ENCODE measurements at places on chromosomes 6 and 20. TPM values are rescaled to one million over a fixed set of nuclear protein-coding genes. Genes with fewer than 3 reads are reported as not detected.
A peak's percentile ranks its signal among the peaks of the same experiment; 100 is the strongest.

Gene TRIM39
- 6.7 TPM for total RNA-seq

Gene BPIFB4
- not detected for total RNA-seq

Gene ADGB
- not detected for total RNA-seq

Gene CD83
- total RNA-seq: 14.9 TPM

Gene PFDN4
- 200 TPM for total RNA-seq

Gene ZDHHC14
- total RNA-seq: 1.6 TPM

Gene NPBWR2
- total RNA-seq: not detected

Gene GINS1
- 31.0 TPM for total RNA-seq

Gene MLN
- total RNA-seq: not detected

Gene B3GAT2
- total RNA-seq: not detected

DNA sequence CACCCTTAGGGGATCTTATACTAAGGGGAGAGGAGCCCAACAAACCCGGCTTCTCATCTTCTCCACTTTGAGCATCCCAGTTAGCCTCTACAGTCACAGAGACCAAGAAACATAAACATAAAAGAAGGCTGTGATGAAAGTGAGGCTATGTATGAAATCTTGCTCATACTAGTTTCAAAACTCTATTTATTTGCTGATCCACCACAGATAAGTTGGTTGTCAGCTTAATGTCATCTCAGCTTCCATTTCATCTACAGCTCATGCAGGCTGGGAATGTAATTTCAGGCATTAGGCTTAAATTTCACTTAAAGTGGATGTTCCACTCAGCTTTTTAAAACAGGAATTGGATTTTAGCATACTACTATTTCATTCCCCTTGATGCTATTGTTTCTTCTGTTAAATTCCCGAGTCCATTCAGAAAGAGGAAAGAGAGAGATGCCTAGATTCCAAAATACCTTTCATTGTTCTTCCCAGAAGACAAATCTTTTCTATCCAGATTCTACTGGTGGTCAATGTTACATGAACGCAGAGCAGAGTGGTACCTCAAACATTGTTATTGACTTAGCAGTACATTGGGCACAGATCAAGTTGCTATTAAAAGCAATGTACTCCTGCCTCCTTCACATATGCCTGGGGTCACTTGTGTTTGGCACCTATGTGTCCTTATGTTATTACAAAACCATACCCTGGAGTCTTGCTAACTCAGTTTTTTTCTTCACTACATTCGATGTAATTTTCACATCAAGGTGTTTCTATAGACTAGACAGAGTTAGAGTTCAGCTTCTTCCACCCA, 149.0 kb downstream of the HACE1 start:
- DNase-seq: peak; percentile 9

GRCh38 chr20:1184638-1185315, at the start of gene TMEM74B:
TSS of gene TMEM74B (minus strand) at chr20:1184981. CDS start at chr20:1183801, 1,180 bp downstream.
- no peak for DNase-seq

DNA sequence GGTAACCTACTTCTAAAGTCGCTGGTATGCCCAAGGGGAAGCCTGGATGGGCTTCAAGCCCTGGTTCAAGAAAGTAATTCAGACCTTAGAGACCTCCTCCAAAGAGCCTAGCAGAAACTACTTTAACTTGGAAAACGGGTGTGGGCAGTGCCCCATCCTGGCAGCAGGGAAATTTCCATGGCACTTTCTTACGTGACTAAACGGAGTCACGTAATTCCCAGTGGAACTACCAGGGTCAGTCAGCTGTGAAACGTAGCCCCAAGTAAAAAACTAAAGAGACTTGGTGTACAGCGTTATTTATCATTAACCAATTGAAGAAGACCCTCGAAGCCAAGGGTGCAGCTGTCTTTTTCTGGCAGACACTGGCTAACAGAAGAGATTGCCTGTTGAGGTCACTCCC, 114.0 kb downstream of the RCAN2 start:
- DNase-seq: peak; percentile 3

DNA sequence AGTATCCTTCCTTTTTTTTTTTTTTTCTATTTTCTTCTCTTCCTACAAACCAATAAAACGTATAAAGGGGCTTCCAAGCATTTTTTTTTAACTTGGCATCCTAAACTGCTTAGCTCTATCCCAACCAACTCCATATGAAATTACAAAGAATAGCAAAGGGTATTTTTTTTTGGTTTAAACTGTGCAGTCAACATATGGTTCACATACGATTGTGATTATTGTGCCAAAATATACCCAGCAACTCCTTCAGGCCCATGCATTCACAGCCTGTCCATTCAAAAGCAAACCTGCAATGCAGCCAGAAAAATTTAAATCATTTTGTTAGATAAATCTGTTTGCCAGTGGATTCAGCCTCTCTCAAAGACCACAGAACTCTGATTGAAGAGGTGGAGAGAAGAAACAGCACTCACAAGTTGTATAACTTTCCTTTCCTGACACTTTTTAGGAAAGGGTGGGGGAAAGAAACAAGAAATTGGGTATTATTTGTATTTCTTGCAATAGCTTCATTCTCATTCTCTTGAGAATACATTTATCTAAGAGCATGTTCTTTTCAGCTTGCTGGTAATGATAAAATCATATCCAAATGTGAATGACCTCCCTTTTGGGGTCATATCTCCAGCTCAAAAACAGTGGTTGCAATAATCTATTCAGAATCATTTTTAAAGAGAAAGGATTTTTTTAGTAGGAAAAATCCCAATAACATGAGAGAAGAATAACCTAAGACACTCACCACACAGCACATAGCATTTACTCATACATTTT, 701.3 kb upstream of the CHD6 start:
- DNase-seq: no peak

- DNase-seq: no peak
These were observed 40.5 kb downstream of the METTL24 start for GRCh38 chr6:110317646-110318045.

GRCh38 chr6:24822696-24823095, 24.0 kb upstream of the ARMH2 start:
- no peak for DNase-seq

- peak; percentile 19 for DNase-seq
These were observed 29.9 kb downstream of the MKKS start for GRCh38 chr20:10404023-10404628.

DNA sequence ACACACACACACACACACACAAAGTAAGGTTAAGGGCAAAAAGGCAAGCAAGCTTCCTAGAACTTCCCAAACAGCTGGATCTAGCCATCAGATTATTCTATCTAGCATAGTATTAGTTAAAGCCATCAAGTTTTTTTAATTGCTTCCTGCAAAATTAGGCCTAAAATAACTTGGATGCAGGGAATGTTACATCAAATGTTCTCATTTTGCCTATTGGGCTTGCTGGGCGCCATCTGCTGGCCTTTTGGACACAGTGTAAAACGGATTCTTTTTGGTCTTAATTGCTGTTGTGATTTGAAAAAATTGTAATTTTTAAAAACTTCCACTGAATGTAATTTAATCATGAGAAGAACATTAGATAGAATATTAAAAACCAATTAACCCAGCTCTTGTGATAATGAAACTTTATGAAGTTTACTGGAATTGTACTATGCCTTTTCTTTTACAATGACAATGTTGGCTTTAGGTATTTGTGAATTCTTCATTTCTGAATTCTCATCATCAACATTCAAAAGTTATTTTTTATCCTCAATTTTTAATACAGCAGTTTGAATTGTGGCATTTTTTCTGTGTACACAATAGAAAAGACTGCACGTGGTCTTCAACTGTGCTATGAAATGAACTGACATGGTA, 6.8 kb downstream of the MKKS start:
- DNase-seq: peak; percentile 77

DNA sequence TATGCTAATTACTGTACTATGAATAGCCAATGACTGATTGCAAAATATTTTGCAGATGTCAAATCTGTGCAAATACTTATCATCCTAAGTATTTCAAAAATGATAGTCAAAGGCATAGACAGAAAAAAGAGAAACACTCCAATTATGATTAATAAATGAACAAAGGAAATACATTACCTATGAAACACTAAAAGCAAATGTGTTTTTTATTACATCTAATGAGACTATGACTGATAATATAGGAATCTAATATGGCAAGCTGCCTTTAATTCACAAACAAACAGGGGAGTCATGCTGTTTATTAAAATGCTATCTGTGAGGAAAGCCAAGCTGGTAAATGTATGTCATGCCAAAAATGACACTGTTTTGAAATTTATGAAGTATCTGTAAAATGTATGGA, 713.2 kb upstream of the NRSN1 start:
- DNase-seq: no peak

- peak; percentile 19 for DNase-seq
These were observed 262.7 kb upstream of the BMP2 start for GRCh38 chr20:6504826-6505225.

DNA sequence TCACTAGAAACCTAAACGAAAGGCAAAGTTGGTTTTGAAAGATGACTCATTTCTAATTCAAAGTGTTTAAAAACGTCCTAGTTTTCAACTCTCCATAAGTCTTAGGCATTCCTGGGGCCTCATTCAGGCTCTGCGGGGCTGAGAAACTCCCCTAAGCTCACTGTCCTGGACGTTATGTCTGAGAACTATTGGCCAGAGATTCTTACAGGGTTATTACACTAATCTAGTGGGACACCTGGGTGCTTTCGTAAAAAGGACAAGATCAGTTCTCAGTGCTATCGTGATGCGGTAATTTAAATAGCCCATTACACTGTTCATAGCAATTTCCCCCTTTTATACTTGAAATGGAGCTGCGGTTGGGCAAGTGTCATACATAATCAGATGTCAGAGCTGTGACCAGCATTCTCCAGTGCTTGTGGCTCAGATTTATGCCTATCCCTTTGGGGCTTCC, 280.9 kb downstream of the QKI start:
- DNase-seq: peak; percentile 21

DNA sequence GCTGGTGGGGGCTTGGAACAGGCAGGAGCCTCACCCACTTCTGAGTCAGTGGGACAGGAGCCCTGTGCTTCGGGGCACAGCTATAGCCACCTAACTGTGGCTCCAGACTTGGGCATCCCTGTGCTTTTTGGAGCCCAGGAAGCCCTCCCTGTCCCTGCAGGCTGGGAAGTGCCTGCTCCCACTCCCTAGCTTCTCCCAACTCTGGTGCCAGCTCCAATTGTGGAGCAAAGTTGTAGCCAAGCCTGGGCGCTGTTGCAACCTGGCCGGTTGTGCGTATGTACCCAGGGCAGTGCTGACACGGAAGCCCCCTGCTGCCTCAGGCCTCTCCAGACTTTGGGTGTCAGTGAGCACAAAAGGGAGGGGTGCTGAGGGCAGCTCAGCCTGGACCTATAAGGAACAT, 601.7 kb upstream of the GJE1 start:
- no peak for DNase-seq

GRCh38 chr6:150413781-150414281, 45.0 kb downstream of the IYD start:
- DNase-seq: no peak

GRCh38 chr6:47086051-47086770, 44.1 kb upstream of the ADGRF1 start:
- no peak for DNase-seq

- no peak for DNase-seq
These were observed 24.7 kb downstream of the SYTL3 start for GRCh38 chr6:158674342-158675131.

GRCh38 chr20:58824843-58825242, 25.9 kb downstream of the GNAS-AS1 start:
- no peak for DNase-seq

- DNase-seq: peak; percentile 78
These were observed 29.7 kb downstream of the RREB1 start for GRCh38 chr6:7137335-7138045.

DNA sequence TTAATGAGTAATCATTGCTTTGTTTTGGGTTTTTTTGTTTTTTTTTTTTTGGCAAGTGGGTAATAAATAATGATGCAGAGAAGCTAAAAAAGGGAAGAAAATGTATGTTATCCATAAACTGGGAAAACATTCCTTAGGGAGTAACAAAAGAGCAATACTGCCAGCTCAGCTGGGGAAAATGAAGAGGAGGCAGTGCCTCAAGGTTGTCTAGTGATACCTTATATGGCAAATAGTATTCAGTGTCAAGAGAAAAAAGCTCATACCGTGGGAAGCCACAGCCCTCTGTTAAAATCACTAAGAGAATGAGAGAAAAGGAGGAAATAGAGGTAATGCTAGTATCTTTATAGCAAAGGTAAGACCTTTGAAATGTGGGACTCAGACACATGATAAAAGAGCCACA, 47.1 kb upstream of the SMLR1 start:
- DNase-seq: no peak

DNA sequence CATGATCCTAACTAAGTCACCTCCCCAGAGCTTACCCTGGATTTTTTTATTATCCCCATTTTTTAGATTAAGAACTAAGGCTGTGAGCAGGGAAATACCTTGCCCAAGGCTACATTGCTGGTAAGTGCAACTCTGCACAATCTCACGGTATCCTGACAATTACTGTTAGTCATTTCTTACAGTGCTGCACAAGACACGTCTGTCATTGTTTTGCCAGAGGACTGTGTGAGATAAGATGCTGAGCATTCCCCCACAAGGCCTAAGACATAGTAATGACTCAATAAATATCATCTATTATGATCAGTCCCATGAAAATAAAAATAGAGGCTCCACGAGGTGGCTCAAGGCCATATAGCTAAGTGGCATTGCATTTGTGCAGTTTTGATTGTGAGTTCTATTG, 21.0 kb downstream of the PFDN4 start:
- peak; percentile 70 for DNase-seq

DNA sequence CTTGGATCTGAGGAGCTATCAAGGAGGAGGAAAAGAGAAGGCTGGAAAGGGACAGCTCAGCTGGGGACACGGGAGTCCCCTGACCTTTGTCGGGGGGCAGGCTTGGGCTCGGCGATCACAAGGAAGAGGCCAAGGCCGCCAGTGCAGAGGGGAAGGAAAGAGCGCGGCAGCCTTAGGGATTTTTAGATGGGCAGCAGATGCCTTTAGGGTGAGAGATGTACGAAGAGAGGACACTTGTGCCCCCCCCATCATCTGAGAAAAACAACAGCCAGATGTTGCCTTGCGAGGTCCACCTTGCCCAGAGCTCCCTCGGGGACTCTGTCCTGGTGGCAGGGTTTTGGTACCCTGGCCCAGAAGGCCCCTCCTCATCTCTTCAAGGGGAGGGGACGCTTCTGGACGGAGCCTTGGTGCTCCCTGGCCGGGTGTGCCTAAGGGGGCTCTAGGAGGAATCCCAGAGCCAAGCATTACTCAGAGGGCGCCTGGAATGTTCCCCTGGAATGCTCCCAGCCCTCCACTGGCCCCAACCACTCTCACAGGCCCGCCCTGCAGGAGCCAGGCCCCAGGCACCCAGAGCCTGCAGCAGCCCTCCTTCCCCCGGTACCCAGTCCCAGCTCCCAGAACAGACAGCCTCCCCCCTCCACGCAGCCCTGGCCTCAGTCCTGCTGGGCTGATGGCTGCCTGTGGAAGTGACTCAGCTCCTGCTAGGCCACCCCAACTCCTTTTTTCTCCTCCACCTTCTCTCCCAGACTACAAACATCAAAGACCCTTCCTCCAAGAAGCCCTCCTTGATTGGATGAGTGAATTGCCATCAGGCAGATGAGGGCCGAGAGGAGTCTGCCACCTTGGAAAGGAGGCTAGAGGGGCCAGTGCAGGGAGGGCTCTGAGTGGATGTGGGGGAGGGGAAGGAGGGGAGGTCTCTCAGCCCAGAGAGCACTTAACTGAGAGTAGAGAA, 1.8 kb downstream of the ADAM33 start:
- peak; percentile 89 for DNase-seq

- DNase-seq: no peak
These were observed 44.4 kb downstream of the RNGTT start for GRCh38 chr6:88919032-88919431.

- DNase-seq: no peak
These were observed 158.7 kb downstream of the RNGTT start for GRCh38 chr6:88804701-88805100.

Measured in RPMI7951 (cell line).